CMK (cell line): ENCODE measurements at places on chromosomes 6 and 20.

DNA sequence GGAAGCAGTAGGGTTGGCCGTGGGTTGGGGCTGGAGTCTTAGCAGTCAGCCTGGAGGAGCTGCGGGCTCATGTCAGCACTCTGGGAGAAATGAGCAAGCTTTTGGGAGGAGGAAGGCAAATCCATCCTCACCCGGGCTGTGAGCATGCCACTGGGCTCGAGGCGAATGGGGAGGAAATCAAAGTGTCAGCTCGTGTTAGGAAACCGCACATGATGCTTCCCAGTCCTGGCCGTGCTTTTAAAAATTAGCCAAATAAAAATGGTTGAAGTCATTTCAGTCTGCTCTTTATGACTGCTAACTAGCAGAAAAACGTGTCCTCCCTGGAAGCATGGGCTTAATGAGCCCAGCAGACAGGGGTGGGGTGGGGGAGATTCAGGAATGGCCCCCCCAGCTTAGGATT lies 98.1 kb downstream of the NFATC2 start:
- DNase-seq, result no peak

GRCh38 chr6:107353773-107354382 lies 105.5 kb downstream of the PDSS2 start:
- DNase-seq, result no peak

DNA sequence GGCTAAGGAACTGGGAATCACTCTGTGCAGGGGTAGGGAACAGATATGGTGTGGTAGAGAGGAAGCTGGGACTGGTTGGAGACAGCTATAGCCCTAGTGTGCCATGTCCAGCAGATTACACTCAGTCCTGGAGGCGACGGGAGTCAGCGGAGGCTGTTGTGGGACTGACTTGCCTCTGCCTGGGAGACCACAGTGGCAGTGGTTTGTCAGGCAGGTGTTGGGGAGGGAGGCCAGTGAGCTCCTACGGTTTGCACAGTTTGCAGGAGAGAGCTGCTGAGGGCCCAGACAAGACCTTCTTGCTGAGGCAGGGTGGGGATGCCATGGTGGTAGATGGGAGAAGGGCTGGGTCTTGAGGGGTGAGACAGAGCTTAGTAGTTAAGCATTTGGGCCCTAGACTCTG lies 4.9 kb downstream of the PLCG1 start:
- DNase-seq, result no peak

- no peak for DNase-seq
Measured at GRCh38 chr6:35287671-35288396, 9.8 kb upstream of the DEF6 start.

DNA sequence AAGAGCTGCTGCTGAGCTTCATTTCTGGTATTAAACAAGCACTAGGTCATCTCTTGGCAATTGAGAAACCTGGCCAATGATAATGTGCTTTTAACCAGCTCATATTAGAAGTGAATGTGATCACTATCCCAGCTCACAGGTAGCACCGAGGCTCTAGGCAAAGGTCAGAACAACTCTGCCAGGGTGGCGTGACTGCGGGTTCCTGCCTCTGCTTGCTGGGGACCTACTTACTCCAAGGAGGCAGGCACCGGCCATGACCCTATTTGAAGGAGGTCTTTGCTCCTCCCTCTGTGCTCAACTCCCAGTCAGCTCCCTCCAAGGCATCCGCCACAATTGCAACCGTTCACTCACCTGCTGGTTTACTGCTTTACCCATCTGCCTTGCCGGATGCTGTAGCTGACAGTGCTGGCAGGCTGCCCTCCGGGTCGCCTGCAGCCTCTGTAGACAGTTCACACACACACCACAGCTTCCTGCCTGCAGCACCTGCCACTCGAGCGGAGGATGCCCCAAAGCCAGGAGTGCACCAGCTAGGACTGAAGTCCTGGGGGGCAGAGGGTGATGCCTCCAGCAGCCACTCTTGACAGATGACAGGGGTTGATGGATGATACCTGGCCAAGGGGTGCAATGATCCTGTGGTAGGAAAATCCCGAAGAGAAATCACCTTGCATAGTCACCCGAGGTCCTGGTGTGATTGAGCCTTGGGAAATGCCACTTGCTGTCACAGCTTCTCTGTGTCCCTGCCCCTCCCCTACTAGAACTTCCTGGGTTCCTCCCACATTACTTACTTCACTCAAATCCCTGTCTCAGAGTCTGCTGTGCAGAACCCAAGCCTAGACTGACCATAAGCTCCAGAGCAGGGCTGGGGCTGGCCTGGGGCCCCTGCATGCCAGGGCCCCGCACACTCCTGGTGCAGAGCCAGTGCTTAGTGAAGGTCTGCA lies 8.8 kb upstream of the VSX1 start:
- no peak for DNase-seq

DNA sequence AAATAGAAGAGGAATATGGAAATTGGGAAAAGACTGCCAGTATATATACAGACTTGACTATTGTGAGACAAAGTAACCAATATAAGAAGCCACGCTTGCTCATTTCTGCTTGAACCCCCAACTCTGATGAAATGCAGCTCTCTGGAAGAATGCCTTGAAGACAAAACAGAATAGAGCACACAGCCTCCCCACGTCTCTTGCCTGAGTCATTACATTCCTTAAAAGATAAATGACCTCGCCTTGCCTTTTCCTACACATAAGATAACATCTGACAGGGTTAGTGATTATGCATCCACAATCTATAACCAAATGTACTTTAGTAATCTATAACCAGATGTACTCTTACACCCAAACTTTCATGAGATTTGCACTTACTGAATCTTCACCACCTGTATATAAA lies 141.1 kb upstream of the EEF1E1 start:
- DNase-seq, result no peak

- DNase-seq, result no peak
Measured at GRCh38 chr6:155158030-155158843, 105.6 kb upstream of the CLDN20 start.

DNA sequence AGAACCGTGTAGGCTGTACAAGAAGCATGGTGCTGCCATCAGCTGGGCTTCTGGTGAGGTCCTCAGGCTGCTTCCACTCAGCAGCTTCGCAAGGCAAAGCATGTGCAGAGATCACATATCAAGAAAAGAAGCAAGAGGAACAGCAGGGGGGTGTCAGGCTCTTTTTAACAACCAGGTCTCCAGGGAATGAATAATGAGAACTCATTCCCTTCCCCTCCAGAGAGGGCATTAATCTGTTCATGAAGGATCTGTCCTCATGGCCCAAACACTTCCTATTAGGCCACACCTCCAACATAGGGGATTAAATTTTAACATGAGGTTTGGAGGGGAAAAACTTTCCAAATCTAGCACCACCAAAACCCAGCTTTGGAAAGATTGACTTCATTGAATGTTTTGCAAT lies 20.0 kb downstream of the GINM1 start:
- no peak for DNase-seq

GRCh38 chr20:1827974-1828785 lies 67.0 kb upstream of the SIRPA start:
- no peak for DNase-seq

DNA sequence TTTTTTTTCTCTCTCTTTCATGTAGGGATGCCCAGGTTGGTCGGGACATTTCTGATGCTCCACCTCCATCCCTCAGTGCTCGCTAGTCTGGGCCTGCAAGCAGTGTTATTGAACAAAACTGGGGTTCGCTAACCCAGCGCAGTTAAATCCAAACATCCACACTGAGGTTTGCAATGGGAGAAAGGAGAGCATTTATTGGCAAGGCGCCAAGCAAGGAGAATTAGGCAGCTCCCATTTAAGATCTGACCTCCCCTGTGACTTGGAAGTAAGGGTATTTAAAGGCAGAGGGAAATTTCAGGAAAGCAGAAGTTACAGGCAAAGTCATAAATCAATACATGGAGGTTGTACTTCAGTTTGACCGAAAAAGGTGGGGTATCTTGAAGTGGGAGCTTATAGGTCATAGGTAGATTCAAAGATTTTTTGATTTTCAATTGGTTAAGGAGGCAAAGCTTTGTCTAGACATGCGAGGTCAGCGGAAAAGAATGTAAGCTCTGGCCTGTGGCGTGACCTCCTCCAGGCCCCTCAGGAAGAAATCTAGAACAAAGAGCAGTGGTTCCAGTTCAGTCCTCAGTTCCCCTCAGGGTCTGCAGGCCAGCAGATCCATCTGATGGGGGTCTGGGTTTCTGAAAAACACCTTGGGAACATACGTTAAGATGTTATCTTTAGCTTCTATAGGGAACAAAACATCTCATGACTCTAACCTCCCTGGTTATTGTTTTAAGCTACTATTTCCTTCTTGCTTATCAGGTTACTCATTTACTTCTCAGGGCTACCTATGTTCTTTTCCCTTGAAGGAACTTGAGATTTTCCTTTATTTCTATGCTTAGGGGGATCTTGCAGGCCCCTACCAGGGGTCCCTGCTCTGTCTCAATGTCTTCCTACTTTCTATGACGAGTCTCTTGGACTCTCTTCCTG lies 66.0 kb upstream of the KIF16B start:
- no peak for DNase-seq

- DNase-seq, result no peak
Measured at GRCh38 chr6:151242420-151242861, 2.7 kb downstream of the AKAP12 start.

- DNase-seq, result no peak
Measured at GRCh38 chr6:126422912-126423311, 83.0 kb downstream of the CENPW start.

- no peak for DNase-seq
Measured at GRCh38 chr6:98041056-98041455, 758.0 kb upstream of the MMS22L start.

DNA sequence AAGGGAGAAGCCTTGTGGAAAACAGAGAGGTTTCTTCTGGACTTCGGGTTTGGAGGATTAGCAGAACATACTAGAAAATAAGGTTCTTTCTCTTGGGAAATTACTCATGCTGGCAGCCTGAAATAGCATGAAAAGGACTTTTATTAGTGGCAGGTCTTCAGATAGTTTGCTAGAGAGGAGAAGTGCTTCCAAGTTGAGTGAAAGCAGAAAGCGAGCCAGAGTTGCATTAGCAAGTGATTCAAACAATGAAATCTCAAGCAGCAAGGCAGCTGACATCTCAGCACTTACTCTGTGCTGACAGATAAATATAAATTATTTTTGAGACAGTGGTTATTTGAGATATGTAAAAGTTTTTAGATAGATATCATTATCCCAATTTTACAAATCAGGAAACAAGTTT lies 91.9 kb downstream of the PLCB4 start:
- no peak for DNase-seq

DNA sequence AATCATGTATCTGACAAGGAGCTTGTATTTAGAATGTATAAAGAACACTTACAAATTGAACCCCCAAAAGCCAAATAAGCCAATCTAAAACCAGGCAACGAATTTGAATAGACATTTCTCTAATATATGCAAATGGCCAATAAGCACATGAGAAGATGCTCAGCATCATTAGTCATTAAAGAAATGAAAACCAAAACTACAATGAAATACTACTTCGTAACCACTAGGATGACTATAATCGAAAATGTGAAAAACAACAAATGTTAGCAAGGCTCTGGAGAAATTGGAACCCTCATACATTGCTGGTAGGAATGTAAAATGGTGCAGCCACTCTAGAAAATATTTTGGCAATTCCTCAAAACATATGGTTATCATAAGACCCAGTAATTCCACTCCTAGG lies 105.8 kb upstream of the TOP1 start:
- no peak for DNase-seq

- DNase-seq, result no peak
Measured at GRCh38 chr6:166251211-166251610, 57.0 kb downstream of the PRR18 start.

DNA sequence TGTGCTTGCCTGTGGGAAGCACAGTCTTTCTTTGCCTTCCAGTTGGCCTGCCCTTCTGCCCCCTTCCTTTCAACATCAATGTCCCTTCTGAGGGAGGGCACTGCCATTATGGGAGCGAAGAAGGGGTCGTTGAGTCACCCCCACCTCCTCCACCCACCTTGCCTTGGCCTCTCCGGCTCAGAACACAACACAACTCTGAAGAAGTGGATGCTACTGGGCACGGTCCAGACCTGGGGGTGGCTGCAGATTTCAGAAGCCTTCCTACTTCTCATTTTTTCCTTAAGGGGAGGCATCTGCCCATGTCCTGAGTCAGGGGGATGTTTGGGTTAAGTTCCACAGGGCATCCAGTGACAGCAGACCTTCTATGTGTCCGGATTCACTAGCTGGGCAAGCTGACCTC lies 72.1 kb downstream of the GFOD1 start:
- DNase-seq, result no peak

DNA sequence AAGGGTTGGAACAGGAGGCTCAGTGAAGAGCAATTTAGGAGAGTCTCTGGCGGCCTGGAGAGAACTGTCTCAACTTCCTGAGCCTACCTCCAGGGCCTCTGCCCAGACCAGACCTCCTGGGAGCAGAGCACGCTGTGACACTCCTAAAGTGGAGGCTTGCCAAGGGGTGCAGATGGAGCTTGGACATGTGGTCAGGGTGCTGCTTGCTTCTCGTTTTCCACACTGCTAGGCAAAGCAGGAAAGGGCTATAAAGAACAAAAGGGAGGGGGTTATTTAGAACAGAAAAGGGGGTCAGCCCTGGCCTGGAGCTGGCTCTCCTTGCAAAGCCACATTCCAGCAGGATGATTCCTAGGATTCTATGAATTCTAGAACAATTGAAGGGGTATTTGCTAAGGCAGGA lies 145.7 kb upstream of the GGTLC1 start:
- no peak for DNase-seq

- DNase-seq, result no peak
Measured at GRCh38 chr6:9266741-9267140, 831.4 kb upstream of the SLC35B3 start.

DNA sequence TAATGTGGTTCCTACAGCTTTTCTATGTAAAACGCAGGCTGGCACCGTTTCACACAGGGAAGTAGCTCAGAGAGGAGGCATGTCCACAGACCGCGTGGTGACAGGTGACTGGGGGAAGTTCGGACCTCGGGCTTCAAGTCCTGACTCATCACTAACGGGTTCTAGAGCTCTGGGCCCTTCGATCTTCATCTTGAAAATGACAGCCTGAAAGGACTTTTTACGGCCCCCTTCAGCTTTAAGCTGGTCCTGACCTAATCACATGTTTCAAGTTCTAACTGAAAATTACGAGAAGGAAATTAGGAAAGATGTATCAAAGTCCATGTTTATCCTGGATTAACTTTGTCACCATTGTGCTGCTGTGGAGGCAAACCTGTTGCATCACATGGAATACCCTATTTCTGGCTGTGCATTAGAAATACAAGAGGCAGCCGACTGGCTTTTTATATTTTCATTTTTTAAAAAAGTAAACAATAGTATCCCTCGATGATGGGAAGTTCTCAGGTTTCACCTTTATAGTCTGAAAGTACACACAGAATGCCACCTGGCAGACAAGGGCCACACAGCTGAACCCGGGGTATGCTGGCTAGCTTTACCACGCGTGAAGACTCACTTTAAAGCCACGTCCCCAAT lies 2.0 kb downstream of the MAN1A1 start:
- DNase-seq, result no peak

DNA sequence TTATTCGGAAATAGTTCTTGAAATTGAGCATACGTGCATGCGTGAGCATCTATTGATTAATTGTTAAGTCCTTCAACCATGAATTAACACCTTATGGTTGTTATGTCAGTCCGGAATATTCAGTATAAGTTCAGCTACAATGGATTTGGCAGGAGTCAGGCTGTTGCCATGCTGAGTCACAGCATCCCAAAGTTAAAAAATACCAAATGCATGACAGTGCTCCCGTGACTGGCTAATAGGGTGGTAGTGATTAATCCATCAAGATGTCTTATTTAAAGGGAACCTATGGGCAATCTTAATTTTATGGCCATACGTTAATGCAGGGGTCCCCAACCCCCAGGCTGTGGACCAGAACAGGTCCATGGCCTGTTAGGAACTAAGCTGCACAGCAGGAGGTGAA lies 10.5 kb downstream of the RAE1 start:
- DNase-seq, result no peak
